ENCODE measurements at places on chromosomes 3 and 15.

GRCh38 chr15:93144463-93145236, 55.6 kb upstream of the RGMA start:
- no peak for DNase-seq

- no peak for DNase-seq
These were observed 37.5 kb downstream of the TGFBR2 start for GRCh38 chr3:30643763-30644462.

- DNase-seq, result no peak
These were observed 454.1 kb upstream of the AGTR1 start for GRCh38 chr3:148243609-148244008.

- DNase-seq, result no peak
These were observed 71.1 kb upstream of the CCNL1 start for GRCh38 chr3:157231071-157231470.

GRCh38 chr15:93314245-93314644, 225.2 kb upstream of the RGMA start:
- no peak for DNase-seq

DNA sequence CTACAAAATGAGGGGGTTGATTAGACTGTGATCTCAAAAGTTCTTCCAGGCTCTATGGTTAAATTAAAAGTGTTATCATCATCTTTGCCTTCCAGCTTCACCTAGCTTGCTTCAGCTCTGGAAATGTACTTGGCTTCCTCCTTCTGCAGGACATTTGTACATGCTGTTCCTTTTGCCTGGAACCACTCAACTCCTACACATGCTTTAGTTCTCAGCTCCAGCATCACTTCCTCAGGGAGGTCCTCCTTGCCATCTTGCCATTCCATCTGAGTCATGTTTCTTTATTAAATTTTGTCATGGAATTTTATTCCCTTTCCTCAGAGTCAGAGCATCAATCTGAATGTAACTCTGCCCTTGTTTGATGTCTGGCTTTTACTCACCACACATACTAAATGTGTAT, 158.6 kb upstream of the FEZF2 start:
- DNase-seq, result no peak

GRCh38 chr3:127589600-127590281, 792 bp downstream of the TPRA1 start:
- peak; percentile 10 for DNase-seq

Data from activated T-cell treated with anti-CD3 and anti-CD28 coated beads for 4 hours (primary cell).